ENCODE measurements at places on chromosomes 13 and 19.

- DNase-seq: no peak
These were observed 67.3 kb upstream of the MED4 start for GRCh38 chr13:48162217-48162616.

DNA sequence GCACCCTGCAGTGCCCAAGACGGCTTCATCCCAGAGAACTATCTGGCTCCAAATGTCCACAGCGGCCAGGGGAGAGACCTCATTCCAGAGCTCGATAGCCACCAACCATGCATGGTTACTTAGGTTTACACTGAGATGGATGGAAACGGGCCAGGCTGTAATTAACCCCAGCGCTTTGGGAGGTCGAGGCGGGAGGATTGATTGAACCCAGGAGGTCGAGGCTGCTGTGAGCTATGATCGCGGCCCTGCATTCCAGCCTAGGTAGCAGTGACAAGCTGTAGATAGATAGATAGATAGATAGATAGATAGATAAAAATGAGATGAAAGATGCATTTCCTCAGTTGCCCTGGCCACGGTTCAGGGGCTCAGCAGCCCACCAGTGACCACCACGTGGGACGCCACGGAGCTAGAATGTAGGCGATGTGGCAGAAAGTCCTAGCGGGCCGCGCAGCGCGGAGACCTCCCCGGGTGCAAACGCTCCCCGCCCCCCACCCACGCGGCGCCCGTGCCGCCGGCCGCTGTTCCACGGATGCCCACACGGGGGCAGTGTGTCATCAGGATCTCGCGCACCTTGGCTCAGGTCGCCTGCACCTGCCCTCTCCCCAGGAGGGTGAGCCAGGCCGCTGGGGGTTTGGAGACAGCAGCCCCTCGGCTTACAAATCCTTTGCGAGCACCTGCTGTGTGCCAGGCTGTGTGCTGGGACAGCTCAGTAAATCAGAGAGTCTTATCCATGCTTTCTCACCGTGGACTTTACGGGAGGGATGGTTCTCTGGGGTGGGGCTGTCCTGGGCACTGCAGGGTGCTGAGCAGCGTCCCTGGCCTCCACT, 13.5 kb upstream of the TLE5 start:
- no peak for DNase-seq

DNA sequence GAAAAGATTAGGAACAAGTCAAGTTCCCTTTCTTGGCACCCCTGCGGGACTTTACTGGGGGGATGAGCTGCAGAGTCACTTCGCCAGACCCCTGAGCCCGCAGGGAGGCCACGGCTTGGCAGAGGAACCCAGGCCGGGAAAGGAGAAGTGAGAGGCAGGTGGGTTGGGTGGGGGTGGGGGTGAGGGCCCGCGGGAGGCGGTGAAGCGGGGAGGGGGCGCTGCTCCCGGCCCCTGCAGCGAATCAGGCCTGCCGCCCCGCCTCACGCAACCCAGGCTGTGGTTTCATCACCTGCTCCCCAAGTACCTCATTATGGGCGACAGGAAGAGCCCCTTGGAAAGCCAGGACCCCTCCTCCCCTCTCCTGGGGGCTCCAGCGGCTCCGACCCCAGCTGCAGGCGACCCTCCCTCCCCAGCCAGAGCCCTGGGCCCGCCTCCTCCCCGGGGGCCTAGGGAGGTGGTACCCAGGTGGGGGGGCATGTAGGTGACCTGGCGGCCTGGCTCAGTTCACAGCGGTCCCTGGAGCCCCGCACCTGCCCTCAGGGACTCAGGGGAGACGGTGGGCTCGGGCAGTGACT, 9.5 kb downstream of the MEF2B start:
- no peak for DNase-seq

DNA sequence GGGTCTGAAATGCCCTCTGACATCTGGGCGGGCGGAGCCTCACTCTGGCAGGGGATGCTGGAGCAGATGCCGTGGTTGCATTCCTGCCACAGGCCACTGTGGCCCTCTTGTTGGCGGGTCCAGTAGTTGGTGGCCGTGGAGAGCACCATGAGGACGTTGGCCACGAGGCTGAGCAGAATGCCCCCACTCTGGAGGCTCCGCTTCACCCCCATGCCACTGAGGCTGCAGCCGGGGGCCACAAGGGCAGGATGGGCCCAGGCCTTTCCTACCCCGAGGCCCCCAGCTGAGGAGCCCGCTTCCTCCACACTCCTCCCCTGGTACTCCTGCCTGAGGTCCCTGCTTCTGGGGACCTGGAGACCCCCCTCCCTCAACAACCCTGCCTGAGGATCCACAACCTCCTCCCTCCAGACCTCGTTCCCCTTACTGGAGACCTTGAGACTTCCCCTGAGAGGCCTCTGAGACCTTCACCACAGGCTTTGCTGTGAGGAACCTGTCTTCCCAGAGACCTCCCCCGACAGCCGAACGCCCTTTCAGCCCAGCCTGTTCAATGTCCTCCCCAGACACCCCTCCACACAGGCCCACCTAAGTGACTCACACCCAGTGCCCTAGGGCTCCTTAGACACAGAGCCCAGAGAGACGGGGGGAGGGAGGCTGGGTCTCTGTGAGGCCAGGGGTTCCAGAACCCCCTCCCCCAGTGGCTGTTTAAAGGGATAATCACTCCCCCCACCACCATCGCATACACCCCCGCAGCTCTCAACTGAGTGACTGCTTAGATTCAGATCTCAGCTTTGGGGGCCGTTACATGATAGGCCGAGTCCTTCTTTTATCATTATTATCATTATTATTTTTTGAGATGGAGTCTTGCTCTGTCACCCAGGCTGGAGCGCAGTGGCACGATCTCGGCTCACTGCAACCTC, at the start of gene CLDND2:
CLDND2 (minus strand) TSS at position 638 of the 917 bp plus-strand sequence; CDS start at position 212, 426 bp downstream.
- DNase-seq: no peak

GRCh38 chr19:50435221-50435620, 2.5 kb downstream of the MYBPC2 start:
- DNase-seq: no peak

- DNase-seq: no peak
These were observed 17.1 kb downstream of the C2CD4C start for GRCh38 chr19:391726-392374.

DNA sequence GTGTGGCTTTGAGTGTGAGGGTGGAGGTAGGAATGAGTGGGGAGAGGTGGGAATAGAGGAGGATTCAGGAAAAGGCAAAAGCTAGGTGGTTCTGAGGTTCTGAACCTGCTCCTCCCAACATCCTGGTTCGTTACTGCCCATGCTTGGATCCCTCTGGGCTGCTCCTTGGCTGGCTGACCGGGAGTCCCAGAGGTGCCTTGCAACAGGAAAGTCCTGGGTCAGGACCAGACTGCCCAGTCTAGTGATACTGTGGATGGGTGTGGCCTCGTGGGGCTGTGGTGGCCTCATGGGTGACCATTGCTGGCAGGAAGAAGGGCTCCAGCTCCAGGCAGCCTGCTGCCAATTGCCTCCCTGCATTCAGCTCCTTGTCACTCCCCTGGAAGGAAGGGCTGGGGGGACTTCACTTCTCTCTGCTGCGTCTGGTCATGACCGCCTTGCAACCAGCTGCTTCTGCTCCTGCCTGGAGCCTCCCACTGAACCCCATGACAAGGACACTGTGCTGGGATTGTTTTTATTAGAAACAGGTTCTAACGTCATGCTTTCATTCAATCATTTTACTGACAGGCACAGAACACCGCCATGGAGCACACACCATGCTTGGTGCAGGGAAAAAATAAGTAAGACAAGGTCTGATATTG, 61.5 kb upstream of the UBL3 start:
- no peak for DNase-seq

GRCh38 chr13:36848199-36848982, 29.4 kb downstream of the RFXAP start:
- DNase-seq: no peak

- no peak for DNase-seq
These were observed 10.5 kb upstream of the GJA3 start for GRCh38 chr13:20171364-20171763.

DNA sequence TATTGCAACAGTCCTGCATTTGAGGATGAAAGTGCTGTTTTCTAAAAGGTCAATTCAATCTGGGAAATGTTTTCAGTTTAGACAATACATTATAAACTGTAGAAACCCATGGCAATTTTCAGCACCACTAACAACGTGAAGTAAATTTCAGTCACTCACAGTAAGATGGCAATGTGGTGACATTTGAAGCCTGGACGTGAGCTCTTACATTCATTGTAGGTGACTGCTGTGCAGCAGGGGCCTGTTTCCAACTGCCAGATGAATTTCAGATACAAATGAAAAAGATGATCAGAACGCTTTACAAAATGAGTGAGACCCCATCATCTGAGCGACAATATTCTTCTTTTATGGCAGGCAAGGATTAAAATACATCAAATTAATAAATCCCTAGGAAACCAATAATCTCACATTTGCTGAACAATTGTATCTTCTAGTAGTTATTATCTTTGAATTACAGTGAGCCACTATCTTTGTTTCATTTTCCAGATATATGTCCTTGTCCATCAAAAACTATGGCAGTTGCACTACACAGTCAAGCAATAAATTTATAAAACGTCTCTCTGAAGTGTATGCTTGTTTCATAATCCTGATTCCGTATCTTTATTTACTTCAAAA, 1816.8 kb downstream of the OLFM4 start:
- no peak for DNase-seq

- no peak for DNase-seq
These were observed 180.6 kb downstream of the FOXO1 start for GRCh38 chr13:40485611-40486517.

- no peak for DNase-seq
These were observed 136.6 kb upstream of the USP29 start for GRCh38 chr19:56983171-56983570.

DNA sequence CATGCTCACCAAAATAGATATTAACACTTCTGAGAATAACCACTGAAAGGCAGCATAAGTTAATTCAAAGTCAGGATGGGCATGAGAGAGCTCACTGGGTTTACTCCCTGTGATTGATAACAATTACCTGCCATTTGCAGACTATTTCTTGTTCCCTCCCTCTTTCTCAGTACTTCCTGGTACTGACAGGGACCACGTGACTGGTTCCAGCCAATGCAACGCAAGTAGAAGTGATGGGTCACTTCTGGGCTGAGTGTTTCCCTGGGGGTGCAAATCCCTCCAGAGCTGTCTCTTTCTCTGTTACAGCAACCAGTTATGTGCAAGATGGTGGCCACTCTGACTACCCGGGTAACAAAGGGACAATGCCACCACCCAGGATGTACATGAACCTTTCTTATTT, 118.8 kb downstream of the EFNB2 start:
- DNase-seq: no peak

DNA sequence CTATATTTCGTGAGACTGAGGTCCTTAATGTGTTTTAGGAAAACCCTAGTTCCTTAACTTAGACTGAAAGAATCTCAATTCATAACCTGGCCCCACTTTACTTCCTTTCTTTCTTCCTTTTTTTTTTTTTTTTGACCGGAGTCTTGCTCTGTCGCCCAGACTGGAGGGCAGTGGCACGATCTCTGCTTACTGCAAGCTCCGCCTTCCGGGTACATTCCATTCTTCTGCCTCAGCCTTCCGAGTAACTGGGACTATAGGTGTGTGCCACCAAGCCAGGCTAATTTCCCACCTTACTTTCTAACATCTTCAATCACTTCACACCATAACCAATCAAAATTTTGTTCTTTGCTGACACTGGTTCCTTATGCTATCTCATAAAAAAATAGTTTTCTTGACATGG, 2097.0 kb downstream of the PCDH9 start:
- no peak for DNase-seq

DNA sequence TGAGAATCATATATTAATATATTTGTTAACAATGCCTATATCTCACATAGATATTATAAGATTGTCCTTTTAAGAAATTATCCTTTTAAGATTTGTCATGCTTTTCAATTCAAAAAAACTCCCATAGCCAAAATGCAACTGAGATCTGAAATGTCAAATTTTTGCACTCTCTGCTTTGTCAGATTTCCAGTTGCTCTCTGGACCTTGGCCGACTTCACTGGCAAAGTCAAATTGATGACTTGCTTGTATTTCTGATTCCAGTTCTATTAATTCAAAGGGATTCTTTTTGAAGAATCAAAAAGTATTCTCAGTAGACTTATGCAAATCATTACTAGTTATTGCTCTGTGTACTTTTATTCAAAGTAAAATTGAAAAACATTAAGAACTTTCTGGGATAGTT, 101.2 kb upstream of the SCEL start:
- no peak for DNase-seq

DNA sequence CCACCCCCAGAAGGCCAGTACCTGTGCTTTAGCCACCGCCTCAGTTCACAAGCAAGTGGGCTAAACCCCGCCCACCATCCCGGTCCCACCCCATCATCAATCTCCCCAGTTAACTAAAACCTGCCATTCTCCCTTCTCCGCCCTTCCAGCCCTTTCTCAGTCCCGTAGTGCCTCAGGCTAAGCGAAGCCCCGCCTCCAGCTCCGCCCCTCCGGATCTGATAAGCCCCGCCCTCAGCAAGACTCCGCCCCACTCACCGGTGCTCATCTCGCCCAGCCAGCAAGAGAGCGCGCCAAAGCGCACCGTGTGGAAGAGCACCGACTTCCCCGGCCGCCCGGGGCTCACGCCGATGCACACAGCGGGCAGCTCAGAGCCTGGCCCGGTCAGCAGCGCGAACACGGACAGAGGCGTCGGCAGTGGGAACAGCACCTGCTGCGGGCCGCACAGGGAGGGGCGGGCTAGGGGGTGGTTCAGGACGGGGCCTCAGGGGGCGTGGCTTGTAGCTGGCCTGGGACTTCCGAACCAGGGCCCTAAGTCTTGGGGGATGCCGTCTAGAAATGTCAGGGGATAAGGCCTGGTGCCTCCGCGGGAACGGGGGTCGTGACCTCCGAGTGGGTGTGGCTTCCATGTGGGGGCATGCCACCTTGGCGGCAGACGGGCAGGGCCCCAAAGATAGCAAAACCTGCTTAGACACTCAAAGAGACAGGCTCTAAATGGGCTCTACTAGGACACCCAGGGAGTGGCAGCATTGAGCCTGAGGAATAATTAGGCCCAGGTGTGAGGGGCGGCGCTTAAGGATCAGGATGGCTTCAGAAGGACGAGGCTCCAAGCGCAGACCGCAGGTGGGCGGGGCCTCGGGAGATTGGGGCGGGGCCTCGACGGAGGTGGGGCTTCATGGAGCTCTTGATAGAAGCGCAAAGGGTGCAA, 21.4 kb downstream of the MAP4K1 start:
- peak; percentile 64 for DNase-seq

- no peak for DNase-seq
These were observed 1.8 kb downstream of the F10 start for GRCh38 chr13:113124211-113124970.

GRCh38 chr13:111006506-111007031, 91.7 kb upstream of the ANKRD10 start:
- DNase-seq: peak; percentile 90

- DNase-seq: no peak
These were observed 58.1 kb upstream of the WDFY2 start for GRCh38 chr13:51526202-51526601.

Data from femur (tissue), 1 donor.